ENCODE measurements at places on chromosomes 11 and 22.

GRCh38 chr11:75577207-75577606 is 15.2 kb downstream of the SERPINH1 start:
- DNase-seq = peak; percentile 74

DNA sequence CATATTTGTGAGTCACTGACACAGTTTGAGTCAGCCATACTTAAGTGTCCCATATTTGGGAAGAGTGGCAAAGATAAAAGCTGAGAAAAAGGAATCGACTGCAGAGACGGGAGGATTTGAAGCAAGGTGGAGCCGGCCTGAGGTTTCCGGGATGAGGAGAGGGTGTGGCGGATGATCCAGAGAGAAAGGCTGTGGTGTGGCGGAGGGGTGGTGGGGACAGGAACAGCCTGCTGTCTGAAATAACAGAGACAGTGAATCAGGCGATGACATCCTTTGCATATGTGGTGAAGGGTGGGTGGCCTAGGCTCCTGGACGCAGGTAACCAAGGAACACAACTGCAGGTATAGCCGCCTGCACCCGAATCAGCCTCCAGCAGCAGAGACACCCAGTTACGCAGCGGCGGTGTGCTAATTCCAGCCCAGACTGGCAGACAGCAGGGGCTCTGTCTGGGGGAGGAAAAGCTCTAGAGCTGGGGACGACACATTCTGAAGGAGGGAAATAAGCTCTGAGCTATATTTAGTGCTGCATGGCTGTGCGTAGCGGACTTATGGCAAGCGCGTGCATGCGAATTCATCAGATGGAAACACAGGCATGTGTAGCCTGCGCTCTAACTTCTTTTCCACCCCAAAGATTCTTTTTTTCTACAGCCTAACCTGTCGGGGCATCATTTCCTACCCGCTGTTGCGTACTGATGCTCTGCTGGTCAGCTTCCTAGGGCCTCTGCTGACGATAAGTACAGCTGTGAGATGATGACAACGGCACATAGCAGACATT is 62.7 kb upstream of the BARX2 start:
- no peak for DNase-seq

DNA sequence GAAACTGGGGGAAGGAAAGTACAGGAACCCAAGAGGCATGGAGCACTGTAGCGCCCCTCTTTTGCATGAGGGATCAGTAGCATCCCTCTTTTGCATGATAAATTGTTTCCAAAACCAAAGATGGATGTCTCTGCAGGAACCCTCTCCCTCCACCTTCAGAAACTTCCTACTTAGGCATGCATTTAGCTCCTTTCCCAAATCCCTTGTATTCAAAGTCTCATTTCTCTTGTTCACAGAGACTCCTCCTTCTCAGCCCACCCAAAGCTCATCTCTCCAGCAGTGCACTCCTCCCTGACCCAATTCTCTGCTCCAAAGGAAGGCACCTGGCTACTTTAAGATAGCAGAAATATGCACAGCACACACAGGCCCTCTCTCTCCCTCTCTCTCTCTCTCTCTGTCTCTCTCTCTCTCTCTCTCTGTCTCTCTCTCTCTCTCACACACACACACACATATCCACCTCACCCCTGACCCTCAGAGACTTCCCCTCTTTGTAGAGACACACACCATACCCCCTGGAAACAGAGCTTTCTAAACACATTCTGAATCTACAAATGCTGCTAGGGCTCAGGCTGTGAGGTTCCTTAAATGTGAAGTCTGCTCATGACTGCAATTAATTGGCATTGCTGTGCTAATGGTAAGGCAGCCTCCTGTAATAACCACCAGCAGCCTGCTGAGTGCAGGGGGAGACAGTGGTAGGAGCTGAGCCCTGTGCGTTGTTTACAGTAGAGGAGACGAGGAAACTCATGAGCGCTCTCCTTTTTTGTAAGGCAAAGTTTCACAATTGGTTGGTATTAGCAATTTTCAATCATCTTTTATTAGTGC is 519.6 kb downstream of the NTM start:
- no peak for DNase-seq

GRCh38 chr22:37996515-37997246 is 12.3 kb upstream of the SOX10 start:
- DNase-seq = no peak

- DNase-seq = no peak
Observed at GRCh38 chr22:49237279-49237678, 590.4 kb downstream of the BRD1 start.

GRCh38 chr11:43833657-43834073 is 47.0 kb upstream of the ALKBH3 start:
- DNase-seq = no peak

Data from AG20443 (cell line).